ENCODE measurements at places on chromosomes 13 and 19.

- DNase-seq = no peak
Measured at GRCh38 chr13:46109451-46109850, 4.6 kb upstream of the CPB2 start.

- no peak for DNase-seq
Measured at GRCh38 chr13:97716746-97717145, 236.7 kb upstream of the IPO5 start.

- DNase-seq = no peak
Measured at GRCh38 chr19:39704181-39705044, at the start of gene LGALS14. Gene LGALS14, plus strand, starts transcription at chr19:39704481. Its CDS starts 48 bp downstream, at chr19:39704529.

DNA sequence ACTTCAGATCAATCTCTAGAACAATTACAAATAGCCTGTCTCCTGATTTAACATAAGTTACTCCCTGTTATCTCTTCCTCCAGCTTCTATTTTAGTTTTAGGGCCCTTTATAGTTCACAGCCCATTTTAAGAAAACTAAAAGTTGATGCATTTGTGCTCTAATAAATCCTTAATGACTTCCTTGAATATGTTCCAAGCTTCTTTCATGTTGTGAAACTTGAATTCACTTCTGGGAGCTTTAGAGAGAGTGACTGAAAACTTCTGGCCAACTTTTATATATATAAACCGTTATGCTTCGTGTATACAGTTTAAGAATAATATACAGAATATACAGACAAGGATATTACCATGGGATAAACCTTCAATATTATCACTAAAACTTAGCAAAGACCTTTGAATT is 366.8 kb downstream of the TBC1D4 start:
- no peak for DNase-seq

GRCh38 chr13:59754411-59754810 is 409.3 kb downstream of the DIAPH3 start:
- DNase-seq = no peak

DNA sequence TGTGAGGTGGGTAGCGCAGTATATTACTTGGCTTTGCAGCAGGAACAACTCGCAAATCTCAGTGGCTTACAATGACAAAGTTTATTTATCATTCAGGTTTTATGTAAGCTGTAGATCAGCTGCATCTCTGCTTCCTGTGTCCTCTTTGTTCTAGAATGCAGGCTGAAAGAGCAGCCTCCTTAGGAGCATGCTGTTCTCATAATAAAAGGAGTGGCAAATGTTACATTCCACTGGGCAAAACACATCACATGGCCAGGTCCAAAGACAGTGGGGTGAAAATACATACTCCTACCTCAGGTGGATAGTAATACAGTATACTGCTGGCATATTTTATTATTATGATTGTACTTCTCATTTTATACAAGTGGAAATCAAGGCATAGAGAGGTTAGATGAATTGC is 1.2 kb upstream of the CSNK1A1L start:
- no peak for DNase-seq

DNA sequence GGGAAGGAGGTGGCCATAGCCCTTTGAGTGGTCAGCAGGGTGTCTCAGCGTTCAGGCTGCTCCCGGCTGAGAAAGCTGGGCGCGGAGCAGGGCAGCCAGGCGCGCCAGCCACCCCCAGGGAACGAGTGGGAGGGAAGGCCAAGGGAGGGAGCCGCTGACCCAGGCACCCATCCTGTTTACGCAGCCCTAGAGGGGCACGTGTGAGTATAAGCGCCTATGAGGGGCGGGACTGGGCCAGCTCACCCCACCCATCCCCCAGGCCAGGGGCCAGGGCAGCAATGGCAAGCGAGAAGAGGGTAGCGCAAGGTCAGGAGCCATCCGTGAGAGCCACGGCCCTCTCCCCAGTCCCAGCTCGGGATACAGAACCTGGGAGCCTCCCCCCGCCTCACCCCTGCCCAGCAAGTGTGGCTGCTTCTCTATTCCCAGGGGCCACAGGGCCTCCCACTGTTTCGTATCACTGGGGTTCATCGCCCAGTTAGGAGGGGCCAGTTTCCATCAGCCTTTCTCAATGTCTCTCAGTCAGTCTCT is 897 bp upstream of the DMKN start:
- no peak for DNase-seq

- no peak for DNase-seq
Measured at GRCh38 chr13:97945342-97945741, 8.1 kb upstream of the IPO5 start.

DNA sequence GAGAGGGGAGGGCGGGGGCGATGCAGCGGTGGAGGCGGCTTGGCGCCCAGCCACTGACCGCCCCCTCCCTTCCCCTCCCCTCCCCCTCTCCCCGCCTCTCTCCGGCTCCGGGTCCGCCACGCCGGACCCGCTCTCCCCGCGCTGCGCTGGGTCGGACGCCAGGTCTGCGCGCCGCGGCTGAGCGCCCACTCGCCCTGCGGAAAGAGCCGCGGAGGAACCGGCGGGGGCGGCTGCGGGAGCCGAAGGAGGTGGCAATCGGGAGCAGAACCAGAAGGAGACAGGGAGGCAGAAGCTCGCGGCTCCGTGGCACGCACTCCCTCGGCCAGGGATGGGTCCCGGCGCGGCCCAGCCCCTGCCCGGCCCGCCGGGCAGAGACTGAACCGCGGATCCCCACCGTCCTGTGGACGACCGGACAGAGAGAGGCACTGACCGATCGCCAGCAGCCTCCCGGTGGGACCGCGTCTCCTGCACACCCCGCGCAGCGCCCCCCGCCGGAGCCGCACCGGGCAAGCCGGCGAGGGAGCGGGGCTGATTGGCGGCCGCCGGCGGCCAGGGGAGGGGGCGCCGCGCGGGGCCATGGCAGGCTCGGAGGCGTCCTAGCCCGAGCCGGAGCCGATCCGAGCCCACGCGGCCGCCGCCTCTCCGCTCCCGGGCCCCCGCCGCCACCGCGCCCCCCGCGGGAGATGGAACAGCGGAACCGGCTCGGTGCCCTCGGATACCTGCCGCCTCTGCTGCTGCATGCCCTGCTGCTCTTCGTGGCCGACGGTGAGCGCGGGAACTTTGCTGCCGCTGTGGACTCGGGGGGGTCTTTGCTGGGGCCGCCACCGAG is at the start of gene VSTM2B:
Gene VSTM2B, plus strand, starts transcription at position 94 of the 829 bp plus-strand sequence. Its CDS starts 590 bp downstream, at position 684.
- DNase-seq = no peak

GRCh38 chr13:113654175-113654560 is 3.8 kb downstream of the ATP4B start:
- DNase-seq = no peak

DNA sequence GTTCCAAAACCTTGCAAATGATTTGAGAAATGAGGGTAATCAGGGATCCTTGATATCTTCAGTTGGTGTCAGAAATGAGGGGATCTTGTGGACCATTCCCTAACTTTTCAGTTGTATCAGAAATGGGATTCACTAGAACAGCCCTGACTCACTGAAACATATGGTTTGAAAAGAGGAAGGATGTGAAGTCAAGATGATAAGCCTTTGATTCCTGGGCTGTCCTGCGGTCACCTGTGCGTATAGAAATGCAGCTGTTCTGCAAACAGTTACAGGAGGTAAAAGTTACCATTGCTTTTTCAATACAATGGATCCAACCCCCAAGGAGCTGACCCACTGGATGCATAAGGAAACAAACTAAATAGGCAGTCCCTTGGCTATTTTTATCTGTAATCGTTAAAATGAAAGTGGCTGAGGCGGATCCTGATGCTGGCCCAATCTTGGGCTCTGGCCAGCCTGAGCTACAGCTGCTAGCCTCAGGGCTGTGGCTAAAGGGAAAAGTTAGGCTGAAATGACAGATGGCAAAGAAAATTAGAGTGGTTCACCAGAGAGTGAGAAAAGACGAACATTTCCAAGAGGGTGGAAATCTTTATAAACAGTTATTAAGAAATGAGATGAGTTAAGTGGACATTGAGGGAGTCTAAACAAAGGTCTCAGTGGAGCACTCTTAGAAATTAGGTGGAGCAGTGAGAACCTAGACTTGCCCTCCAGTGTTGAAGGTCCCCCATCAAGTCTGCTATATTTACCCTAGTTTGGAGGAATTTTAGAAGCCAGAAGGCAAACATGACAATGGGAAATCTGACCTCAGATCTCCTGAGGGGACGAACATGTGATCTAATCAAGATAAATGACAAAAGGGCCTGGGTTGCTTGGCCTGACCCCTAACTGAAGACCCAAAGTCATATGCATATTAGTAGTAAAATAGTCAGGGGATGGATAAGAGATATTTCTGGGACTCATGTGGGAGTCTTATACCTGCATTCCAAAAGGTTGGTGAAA is 7.6 kb downstream of the SIGLECL1 start:
- DNase-seq = no peak

- DNase-seq = no peak
Measured at GRCh38 chr13:100512422-100512821, 76.2 kb downstream of the GGACT start.

DNA sequence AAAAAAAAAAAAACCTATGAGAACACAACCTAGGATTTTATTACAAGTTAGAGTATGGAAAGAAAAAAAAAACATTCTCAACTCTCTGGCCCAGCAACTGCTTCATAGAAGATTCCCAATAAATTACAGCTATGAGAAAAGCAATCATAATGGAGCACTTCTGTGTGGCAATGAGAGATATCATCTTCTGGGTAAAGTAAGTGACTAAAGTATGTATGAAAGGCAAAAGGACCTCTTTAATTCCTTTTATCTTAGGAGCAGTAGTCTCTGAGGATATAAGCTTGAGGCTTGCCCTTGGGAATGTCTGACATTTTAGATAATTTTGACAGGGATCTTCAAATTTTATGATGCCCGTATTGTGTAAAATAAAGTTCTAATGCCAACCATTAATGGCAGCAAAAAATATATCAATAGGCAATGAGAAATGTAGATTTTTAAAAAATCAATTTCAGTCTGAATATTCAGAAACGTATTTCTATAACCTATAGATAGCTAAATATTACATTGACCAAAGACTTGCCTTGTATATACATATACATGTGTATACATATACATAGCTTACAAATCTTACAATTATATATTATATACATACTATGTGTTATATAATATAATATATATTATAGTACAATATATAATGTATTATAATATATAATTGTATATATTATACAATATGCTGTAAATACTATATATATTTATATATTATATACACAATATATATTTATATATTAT is 823.9 kb upstream of the SLITRK1 start:
- DNase-seq = no peak

- no peak for DNase-seq
Measured at GRCh38 chr13:49098198-49098597, 121.9 kb upstream of the MLNR start.

- DNase-seq = no peak
Measured at GRCh38 chr13:111382411-111382810, 62.0 kb downstream of the TEX29 start.

DNA sequence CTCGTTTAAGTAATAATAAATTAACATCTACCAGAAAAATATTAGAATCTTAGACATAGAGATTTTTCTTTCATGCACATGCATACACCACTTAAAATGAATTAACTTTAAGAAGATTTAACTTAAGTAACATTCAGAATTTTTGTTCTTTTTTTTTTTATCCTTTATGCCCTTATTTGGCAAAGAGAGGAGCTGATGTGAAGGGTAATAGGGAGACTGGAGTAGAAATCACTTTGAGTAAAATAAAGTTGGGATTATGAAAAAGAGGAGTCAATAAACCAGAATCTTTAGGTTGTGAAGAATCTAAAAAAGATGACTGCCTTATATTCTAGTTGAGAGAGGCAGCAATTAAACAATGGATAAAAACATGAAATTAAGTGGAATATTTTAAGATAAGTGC is 18.8 kb upstream of the MIR17HG start:
- no peak for DNase-seq

DNA sequence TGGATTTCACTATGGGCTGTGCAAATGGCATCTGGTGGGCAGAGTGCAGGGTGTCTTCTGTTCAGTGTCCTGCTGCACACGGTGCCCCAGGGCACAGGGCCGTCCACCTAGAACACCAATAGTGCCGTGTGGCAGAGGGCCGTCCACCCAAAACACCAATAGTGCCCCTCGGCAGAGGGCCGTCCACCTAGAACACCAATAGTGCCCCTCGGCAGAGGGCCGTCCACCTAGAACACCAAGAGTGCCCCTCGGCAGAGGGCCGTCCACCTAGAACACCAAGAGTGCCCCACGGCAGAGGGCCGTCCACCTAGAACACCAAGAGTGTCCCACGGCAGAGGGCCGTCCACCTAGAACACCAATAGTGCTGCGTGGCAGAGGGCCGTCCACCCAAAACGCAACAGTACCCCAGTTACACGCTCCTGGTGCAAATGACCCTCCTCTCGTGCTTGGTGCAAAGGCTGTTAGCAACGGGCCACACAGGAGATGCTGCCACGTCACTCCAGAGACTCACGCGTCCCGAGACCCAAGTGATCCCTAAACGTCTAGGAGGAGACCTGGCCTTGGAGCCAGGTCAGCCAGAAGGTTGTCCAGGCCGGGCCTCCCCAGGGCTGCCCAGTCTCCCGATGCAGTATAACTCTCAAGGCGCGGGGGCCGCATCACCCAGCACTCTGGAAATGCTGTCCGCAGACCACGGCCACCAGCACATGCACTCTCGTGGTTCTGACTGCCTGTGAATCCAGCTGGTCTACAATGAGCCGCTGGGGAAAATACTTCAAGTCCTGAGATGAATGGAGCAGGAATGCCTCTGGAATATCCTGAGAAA is 51.5 kb downstream of the RASA3 start:
- no peak for DNase-seq

- no peak for DNase-seq
Measured at GRCh38 chr13:71789693-71790329, 77.2 kb downstream of the DACH1 start.

DNA sequence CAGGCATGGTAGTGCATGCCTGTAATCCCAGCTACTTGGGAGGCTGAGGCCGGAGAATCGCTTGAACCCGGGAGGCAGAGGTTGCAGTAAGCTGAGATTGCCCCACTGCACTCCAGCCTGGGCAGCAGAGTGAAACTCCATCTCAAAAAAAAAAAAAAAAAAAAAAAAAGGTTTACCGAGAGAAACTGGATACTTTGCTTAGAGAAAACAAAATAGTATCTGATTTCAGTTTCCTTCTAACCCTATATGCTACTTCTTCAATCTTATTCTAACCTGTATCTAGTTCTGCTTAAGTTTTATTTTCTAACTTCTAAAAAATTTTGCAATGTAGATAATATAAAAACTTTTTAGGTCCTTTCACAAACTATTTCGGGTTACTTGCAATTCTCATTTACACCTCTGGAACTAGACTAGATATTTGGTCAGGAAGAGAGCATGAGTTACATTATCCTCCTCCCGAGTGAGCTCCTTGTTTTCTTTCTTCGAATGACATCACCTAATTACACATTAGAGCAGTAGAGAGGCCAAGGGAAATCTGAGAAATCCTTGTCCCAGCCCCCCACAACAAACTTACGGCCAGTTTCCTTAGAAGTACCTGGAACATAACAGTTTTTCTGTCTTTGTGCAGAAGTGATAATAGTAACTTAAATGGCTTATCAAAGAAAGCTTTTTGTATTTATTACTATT is 128.9 kb downstream of the B3GLCT start:
- no peak for DNase-seq

GRCh38 chr13:46184277-46184699 is 2.3 kb upstream of the LCP1 start:
- peak; percentile 25 for DNase-seq

DNA sequence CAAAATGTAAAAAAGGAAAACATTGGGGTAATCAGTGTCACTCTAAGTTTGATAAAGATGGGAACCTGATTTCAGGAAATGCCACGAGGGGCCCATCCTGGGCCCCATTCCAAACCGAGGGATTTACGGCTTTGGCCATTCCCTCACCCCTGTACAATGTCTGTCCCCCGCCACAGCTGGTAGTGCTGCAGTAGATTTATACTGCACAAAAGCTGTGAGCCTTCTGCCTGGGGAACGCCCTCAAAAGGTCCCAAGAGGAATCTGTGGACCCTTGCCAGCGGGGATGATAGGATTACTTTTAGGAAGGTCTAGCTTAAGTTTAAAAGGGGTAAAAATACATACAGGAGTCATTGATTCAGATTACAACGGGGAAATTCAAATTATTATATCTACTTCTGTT is 173.4 kb upstream of the SGCG start:
- no peak for DNase-seq
